NCI-H1105 (cell line): ENCODE measurements at places on chromosomes 7 and 10.

GRCh38 chr7:137741443-137741842 lies 105.3 kb downstream of the DGKI start:
- no peak for DNase-seq

DNA sequence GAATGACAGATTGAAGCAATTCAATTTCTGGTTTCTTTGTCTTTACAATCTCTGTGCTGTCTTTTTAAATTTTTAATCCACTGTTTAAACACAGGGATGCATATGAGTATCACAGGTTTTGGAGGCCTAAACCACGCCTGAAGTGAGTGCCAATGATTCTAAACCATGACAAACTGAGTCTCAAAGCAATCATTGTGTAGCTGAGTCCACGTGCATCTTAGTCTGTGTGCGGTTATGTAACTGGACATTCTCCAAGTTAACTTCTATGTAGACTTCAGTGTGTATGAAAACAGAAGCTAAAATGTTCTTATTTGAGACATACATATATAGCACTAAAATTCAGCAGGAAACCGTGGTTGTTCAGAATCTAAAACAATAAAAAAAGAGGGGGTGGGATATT lies 79.3 kb upstream of the ST8SIA6 start:
- DNase-seq: no peak

- DNase-seq: no peak
Observed at GRCh38 chr7:44117801-44118429, 5.4 kb downstream of the POLD2 start.

- DNase-seq: no peak
Observed at GRCh38 chr10:130416334-130417150, 280.4 kb downstream of the GLRX3 start.

DNA sequence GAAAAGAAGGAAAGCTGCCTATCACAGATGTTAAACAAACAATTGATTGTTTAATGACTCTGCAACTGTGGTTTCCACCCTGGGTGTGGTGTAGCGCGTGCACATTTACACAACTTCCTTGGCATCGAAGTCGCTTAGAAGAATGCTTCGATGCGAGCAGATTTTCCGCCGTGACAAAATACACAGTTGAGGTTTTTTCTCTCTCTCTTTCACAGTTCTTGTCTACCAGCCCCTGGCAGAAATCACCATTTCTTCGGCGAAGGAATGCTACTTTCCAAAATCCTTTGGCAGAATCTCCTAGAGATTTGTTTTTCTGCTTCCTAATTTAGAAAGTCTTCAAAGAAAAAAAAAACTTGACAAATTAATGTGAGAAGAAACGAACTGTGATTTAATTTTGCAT lies 70.7 kb upstream of the C1QL3 start:
- no peak for DNase-seq

DNA sequence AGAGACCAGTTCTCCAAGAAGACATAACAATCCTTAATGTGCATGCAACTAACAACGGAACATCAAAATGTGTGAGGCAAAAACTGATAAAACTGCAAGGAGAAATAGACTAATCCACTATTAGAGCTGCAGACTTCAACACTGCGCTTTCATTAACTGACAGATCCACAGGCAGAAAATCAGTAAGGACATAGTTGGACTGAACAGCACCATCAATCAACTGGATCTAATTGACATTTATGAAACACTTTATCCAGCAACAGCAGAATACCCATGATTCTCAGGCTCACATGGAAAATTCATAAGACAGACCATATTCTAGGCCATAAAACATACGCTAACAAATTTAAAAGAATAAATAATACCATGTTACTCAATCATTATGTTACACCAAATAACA lies 21.6 kb upstream of the ATP6V0A4 start:
- DNase-seq: no peak

- peak; percentile 81 for DNase-seq
Observed at GRCh38 chr7:95246831-95247370, 77.4 kb downstream of the PON1 start.

- no peak for DNase-seq
Observed at GRCh38 chr10:117504562-117504961, 38.0 kb upstream of the EMX2 start.

DNA sequence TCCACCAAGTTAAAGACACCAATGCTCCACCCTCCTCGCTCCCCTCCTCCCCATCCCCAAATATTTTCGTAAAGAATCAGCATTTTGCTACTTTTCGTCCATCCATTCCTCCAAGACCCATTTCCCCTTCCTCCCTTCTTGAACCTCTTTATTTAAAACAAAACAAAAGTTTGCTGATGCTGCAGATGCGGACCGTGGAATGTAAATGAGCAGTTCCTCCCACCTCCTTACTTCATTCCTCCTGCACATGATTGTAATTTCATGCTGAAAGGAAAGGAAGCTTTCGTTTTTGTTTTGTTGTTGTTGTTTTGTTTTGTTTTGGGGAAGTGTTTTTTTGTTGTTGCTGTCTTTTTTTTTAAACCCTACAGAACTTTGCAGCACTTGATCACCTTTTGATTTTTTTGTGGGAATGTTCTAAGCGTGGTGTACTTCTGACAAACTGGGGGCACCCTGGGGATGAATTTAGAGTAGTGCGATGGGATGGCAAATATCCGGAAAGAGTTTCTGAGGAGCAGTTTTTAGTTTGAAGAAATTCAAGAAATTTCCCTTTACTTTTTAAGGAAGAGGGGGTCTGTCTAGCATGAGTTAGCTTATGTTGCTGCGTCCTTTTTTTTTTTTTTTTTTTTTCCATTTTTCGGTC lies 177.3 kb downstream of the TCF7L2 start:
- no peak for DNase-seq

GRCh38 chr10:12417331-12417730 lies 68.0 kb downstream of the CAMK1D start:
- DNase-seq: no peak

DNA sequence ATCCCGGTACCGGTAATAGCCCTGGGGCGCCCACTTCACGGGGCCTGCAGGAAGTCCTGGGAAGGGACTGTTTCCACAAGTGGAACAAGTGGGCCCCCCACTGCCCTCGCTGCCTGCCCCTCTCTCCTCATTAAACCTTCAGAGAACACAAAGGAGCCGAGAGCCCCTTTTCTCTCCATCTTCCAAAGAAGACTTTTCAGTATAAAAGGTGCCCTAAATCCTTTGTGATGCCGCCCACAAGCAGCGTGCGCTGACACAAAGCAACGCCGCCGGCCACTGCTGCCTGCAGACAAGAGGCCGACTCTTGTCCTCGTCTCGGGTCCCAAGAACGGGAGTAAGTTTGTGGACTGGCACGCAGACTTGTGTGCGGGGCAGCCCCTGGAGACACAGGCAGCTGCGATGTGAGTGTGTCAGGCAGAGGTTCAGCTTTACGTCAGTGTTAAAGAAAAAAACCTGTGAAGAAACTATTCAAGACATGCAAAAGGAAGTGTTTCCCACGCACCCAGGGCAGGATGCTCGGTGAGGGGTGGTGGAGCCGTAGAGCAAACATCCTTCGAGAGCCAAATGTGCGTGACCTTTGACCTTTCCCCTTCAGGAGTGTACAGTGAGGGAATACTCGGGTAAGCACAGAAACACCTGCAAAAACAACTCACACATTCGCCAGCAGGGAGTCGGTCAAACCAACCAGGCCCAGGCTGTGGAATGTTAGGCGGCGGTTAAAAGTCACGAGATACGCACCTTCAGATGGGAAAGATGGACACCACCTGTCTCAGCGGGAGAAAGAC lies 118.2 kb downstream of the VIPR2 start:
- DNase-seq: no peak

DNA sequence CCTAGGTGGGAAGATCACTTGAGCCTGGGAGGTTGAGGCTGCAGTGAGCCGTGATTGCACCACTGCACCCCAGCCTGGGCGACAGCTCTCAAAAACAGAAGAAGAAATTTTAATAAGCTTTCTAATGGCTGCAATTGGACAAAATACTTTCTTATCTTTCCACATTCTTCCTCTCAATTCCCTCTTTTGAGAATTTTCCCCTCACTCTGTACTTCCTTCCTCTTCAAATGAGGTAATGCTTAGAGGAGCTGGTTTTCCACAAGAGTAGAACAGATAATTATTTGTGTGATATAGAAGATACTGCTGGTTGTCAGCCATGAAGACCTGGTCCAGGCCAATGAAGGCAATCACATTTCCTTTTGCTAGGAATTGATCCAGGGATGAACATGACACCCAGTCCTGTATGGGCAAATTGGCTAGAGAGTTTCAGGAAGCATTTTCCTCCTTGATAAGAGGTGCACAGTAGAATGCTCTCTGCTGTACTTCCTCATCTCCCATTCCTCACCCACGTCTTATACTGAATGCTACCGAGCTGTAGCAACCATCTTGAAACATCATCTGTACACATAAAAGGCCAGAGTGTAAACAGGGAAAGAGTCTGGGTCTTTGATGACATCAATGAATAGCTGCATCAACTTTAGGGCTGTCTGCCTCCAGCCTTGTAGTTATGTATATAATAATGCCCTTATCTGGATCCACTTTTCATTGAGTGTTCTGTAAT lies 103.9 kb downstream of the CDK6 start:
- DNase-seq: no peak

DNA sequence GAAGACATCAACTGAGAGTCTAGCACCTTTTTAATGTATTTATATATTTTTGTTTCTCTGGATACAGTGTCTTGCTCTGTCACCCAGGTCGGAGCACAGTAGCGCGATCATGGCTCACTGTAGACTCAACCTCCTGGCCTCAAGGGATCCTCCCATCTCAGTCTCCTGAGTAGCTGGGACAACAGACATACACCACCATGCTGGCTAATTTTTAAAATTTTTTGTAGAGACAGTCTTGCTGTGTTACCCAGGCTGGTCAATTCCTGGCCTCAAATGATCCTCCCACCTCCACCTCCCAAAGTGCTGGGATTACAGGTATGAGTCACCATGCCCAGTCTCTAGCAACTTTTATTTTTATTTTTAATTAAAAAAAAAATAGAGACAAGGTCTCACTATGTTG lies 51.4 kb upstream of the ANLN start:
- DNase-seq: no peak

GRCh38 chr10:126239844-126240243 lies 148.4 kb downstream of the ADAM12 start:
- no peak for DNase-seq

GRCh38 chr7:137891016-137891655 lies 44.4 kb upstream of the DGKI start:
- DNase-seq: no peak

- no peak for DNase-seq
Observed at GRCh38 chr7:104207348-104207730, 474 bp downstream of the ORC5 start.

GRCh38 chr7:47661051-47661714 lies 79.3 kb upstream of the TNS3 start:
- DNase-seq: no peak

DNA sequence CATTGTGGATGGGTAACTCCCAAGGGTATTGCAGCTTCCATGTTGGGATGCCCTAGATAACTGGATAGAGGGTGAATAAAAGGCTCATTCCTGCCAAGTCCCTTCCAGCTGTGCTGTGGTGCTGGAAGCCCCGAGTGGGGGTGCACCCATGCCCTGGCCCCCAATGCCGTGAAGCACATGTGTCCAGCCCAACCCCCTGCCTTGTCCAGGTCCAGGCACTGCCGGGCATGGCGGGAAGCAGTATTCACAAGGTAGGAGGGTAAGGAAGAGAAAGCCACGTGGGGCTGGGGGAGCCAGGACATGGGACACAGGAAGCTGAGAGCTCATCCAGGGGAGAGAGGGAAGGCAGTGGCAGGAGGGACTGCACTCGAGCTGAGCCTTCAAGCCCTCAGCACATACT lies 148.2 kb upstream of the CDCA7L start:
- DNase-seq: no peak

DNA sequence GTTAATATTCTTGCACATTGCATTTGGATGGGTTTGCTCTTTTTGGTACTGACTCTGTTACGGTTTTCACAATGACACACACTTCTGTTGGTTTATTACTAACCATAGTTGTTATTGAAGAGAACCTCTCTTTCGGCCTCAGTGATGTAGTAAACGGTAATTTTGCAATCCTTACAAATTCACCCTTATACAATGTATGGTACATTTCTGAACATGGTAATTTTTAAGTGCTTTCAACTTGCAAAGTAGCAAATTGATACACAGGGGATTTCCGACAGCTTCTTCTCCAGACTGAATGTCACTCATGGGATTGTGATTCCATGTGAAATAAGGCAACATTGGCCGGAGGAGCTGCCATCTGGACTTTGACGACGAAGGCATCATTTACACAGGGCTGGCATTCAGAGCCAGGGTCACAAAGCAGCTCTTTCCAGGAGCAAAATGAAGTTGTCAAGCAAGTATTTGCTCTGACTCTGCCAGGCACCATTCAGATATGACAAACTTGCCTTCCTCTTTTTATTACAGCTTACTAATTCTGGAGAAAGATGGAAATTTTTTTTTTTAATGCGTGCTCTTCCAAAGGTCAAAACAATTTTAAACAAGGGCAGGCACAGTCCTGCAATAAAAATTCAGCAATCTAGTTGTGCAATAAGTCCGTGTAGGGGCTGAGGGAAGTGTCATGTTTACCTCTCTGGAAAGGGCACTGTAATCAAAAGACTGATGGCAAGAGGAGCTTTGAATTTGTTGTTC lies 711.5 kb upstream of the C7orf33 start:
- DNase-seq: no peak

DNA sequence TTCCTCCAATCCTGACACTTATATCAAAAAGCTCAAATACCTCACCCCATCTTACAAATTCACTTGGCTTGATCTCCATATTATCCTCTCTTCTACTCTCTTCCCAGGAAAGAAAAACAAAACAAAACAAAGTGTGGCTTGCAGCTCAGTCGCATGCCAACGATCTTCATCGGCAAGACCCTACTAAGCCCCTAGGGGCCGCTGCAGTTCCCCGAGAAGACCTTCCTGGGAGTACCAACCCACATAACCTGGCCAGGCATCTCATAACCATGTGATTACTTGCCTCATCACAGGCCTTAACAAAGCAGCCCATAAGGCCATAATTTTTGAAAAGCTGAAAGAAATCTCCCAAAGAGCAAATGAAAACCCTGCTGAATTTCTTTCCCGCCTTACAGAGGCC lies 103.7 kb downstream of the ZNF92 start:
- DNase-seq: peak; percentile 23

GRCh38 chr7:92375013-92375412 lies 72.3 kb upstream of the GATAD1 start:
- no peak for DNase-seq

GRCh38 chr10:70190581-70190980 lies 20.3 kb upstream of the SAR1A start:
- no peak for DNase-seq

DNA sequence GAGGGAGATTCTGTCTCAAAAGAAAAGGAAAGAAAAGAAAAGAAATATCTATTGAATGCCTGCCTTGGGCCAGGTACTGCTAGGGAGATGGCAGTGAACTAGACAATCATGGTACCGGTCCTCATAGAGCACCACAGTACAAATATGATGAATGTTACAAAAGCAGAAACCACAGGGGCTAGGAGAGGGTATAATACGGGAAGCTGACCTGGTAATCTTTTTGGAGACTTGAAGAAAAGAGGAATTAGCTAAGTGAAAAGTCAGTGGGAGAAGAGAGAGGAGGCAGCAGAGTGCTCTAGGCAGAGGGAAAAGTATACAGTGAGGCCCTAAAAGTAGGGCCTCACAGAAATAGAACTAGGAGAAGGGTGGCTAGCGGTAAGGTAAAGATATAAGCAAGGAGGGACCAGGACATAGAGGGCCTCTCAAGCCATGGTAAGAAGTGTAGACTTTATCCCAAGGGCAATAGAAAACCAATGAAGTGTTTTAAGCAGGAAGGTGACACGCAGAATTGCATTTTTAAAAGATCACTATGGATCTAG lies 42.8 kb upstream of the WNT8B start:
- DNase-seq: no peak

GRCh38 chr7:106731646-106732444 lies 70.9 kb upstream of the CCDC71L start:
- peak; percentile 27 for DNase-seq

- DNase-seq: no peak
Observed at GRCh38 chr10:49186613-49187012, 1.6 kb downstream of the TMEM273 start.

- DNase-seq: no peak
Observed at GRCh38 chr7:69844264-69844868, 246.1 kb downstream of the AUTS2 start.
